Heart left ventricle (tissue), 16 donors: ENCODE measurements at places on chromosomes 7 and 10.

- DNase-seq: no peak
These were observed 568 bp downstream of the MGAM2 start for GRCh38 chr7:142112086-142112485.

- no peak for DNase-seq
These were observed 215.0 kb downstream of the TNS3 start for GRCh38 chr7:47366960-47367359.

DNA sequence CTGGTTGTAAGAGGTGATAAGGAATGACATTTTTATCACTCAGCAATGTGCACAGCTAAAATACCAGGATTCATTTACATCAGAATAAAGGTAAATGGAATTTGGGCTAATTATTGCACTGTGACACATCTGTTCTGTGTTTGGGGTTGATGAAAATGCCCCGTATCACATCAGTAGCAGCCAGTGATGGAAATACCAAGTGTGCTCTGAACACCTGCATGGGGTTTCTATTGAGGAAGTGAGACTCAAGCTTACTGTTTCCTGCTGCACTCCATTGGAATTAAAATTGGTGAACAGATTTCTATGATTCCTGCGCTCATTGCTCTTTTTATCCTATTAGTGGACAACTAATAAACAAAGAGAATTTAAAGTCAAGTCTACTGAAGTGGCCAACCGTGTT, 296.9 kb downstream of the NRG3 start:
- no peak for DNase-seq

DNA sequence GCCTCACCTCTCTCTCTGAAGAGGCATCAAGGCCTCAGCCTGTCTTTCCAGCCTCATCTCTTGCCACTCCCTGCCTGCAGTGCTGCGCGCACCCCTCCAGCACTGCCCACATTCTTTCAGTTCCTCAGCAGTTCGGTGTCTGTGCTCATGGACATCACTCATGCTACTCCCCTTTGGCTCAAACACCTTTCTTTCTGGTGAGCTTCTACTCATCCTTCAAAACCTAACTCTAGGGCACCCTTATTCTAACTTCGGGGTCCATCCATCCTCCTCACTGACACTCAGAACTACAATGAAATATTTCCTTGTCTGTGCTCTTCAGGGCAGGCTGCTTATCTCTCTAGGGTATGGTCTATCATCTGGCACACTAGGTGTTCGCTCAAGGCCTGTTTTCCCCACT, 169.9 kb upstream of the BMPER start:
- no peak for DNase-seq

DNA sequence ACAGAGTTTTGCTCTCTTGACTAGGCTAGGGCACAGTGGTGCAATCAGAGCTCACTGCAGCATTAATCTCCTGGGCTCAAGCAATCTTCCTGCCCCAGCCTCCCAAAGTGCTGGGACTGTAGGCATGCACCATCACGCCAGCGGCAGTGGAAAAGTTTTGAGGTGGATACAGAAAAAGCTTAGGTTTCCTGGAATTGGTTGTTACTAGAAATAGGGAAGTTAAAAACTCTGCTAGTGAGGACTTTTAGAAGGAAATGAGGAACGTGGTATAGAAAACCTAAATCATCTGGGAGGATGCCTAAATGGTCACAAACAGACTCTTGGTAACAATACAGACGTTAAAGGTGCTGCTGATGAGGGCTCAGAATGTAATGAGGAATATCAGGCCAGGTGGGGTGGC, 10.9 kb upstream of the SNX8 start:
- DNase-seq: no peak

DNA sequence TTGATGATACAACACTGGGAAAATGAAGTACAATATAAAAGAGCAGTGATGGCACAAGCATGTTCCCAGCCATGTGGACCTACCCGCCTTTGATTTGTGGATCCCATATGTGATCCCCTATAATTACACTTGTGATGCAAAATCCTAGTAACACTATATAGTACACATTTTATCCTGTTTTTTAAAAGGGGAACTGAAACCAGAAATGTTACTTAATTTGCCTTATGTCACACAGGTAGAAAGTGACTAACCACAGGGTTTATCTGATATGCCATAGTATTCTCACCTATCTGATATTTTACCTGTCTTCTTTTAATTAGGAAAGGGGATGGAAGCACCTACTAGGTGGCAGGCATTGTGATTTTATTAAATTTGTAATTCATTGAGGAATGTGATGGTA, 35.0 kb downstream of the ARMC3 start:
- DNase-seq: no peak

GRCh38 chr10:122303271-122304053, 32.4 kb downstream of the BTBD16 start:
- no peak for DNase-seq

- no peak for DNase-seq
These were observed 48.3 kb downstream of the ZMIZ1 start for GRCh38 chr10:79116801-79117723.

GRCh38 chr10:117322260-117322659, 53.0 kb downstream of the PDZD8 start:
- no peak for DNase-seq

DNA sequence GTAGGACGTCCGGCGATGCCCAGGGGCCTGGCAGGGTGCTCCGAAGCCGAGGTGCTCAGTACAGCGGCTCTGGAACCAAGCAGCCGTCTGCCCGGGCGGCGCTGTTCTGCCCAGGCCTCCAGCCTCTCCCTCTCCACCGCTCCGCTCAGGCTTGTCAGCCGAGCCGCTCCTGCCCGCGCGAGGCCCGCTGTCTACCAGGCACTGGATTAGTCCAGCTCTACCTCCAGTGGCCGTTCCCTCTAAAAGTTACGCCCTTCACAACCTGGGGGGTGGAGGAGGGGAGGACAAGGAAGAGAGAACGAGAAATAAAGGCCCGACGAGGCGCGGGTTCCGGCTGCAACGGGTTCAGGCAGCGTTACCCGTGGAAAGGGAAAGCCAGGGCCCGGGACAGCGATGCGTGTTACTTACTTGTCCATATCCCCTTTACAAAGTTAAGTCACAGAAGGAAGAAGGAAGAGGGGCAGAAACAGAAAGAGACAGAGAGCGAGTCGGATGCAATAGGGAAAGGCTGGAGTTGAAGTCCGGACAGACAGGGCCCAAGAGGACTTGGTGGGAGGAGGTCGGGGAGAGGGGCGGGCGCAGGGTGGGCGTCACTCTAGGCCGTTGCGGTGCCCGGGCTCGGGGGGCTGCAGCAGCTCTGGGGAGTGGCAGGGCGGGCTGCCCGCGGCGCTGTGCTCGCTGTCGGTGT, 2.8 kb downstream of the SP8 start:
- no peak for DNase-seq

- DNase-seq: no peak
These were observed 84.7 kb upstream of the PLXDC2 start for GRCh38 chr10:19731560-19731959.

DNA sequence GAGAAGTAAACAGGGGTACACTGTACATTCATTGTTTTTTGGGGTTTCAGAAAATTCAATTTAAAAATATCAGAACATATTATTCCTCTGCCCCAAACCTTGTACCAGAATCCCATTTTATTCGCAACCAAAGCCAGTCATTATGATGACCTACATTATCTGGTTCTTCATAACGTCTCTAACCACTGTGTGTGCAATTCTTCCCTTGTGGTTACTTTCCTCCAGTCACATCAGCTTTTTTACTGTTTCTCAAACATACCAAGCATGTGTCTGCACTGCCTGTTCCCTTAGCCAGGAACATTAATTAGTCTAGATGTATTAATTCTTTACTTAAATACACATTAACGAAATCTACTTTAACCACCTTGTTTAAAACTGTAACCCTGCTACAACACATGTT, 64.8 kb downstream of the THSD7A start:
- no peak for DNase-seq

- DNase-seq: no peak
These were observed 44.7 kb upstream of the SUN1 start for GRCh38 chr7:787332-788240.

DNA sequence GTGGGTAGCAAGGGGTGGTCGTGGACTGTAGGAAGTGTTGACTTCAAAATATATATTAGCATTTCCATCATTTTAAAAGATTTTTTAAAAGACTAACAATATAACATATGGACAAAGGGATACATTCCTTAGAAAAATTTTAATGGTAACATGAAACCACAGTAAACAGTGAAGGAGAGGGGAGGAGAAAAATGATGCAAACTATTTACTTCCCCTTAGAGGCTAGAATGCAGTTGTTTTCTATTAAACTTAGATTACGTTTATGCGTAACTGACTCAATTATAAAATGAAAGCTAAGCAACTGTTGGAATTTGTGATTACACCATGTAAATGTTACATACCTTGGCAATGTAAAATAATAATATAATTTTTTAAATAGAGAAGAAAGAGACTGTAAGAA, 41.3 kb downstream of the CALD1 start:
- no peak for DNase-seq

- DNase-seq: no peak
These were observed 85.5 kb upstream of the ZNF800 start for GRCh38 chr7:127478024-127478355.

DNA sequence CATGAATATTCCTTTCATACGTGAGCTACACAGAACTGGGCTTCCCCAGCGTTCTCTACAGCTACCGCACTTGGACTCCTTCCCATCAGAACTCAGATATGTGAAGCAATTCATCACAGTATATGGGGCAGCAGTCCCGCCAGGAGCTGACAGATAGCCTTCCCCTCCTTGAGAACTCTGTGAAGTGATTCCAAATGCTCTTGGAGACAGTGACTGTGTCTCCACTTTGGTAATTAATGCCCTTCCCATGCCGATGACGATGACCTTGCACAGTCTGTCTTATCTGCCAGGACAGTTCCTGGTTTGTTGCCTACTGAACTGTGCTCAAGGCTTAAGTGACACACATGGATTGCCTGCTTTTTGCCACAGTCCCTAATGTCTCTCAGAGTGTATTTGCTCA, 75.0 kb upstream of the AFAP1L2 start:
- DNase-seq: no peak

DNA sequence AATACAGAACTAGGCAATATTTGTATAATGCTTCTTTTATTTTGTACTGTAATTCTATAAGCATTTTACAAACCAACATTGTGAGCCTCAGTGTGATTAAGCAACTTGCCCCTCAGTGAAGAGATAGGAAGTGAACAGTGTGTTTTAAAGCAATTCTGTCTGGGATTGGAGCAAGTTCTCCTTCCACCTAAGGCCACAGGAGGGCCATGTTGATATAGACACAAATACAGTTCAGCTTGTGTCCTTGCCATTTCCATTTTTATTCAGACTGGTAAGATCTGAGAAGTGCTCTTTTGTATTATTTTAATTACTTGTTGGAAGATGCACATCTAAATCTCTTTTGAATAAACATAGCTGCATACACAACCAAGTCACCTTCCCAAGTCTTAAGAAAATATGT, 416.3 kb upstream of the COBL start:
- no peak for DNase-seq

GRCh38 chr10:4546500-4546899, 279.5 kb upstream of the AKR1E2 start:
- no peak for DNase-seq

DNA sequence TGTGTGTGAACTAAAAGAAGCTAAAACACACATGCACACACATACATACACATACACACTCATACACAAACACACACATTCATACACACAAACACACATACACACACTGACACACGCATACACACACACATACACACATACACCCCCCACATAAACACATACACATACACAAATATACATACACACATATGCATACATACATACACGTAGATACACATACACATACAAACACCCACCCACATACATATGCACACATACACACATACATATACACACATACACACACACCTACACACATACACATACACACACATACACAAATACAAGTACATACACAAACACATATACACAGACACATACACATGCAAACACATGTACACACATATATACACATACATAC, 28.0 kb downstream of the SLC18A2 start:
- DNase-seq: no peak

DNA sequence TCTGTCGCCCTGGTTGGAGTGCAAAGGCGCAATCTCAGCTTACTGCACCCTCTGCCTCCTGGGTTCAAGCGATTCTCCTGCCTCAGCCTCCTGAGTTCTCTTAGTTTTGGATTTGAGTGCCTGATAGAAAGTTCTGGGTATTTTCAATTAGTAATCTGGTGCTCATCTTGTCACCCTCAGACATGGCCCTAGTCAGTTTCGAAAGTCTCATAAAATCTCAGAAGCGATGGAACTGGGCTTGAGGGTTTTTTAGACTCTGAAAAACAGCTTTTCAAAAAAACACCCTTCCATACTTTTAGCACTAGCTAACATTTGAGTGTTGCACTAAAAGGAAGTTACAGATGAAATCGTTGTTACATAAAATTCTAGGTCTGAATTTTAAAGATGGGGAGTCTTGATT, 9.4 kb upstream of the PIP4K2A start:
- no peak for DNase-seq

DNA sequence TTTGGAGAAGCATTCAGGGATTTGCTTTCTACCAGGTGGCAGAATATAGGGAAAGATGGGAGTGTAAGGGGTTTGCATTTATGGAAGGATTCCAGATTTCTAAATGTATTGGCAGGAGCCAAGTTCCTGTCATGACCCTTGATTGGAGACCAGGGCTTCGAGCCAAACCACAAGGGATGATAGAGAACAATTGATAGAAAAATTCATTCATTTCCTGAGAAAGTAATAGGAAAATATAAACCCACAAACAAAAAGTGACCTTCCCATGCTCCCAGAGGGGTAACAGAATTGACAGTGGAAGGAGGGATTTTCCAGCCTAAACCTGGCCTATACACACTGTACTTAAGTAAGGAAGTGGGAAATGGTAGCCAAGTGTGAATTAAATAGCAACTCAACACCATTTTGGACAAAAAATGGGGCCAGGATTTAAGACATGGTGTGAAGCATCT, 22.4 kb upstream of the IFIT2 start:
- DNase-seq: peak; percentile 40

DNA sequence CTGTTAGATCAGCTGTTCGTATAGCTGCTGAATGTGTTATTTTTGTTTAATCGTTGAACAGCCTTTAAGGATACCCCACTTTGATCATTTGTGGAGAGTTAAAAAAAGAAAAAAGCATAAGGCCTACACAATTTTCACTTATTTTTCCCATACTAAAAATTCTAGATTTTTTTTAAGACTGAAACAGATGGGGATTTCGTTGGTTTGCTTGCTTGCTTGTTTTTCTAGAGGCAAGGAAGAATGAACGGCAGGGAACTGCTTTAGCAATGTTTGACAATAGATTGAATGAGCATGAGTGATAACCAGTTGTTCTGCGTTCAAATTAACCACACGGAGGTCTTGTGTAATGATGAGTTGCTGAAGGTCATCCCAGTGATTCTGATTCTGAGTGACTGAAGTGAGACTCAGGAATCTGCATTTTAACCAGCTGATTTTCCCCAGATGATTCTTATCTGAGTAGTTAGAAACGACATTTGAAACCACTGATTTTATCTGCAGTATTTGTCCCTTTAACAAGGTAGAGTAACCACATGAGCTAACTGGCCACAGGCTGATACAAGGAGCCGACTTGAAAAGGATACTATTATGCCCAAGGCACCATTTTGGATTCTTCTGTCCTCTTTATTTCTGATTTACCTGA, 85.9 kb downstream of the GPR37 start:
- no peak for DNase-seq
